ENCODE measurements at places on chromosomes 1 and 21. TPM values are rescaled to one million over a fixed set of nuclear protein-coding genes. Genes with fewer than 3 reads are reported as not detected.
A peak's percentile ranks its signal among the peaks of the same experiment; 100 is the strongest.

Gene LRRIQ3
- 1.5 TPM for total RNA-seq

Gene LCE2B
- total RNA-seq, result not detected

DNA sequence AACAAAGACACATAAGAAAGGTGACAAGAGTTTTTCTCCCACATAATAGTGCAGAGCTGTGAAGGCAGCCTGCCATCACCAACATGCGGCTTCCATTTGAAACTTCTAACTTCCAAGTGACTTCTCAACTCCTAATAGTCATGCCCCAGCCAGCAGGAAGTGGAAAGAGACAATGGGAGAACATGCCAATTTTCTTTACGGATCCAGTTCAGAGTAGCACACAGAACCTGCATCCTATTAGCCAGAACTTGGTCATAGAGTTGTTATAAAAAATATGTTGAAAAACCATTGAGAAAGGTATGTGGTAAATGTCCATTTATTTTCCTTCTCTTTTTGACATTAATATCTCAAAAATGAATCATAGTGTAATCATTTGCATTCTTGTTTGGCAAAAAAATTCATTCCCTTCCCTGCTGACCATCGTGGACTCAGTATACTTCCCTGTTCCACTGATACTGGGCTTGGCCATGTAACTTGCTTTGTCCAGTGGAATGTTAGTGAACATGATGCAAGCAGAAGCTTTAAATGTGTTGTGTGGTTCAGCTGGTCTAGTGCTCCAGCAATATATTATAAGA is 197.4 kb downstream of the SEC16B start:
- ATAC-seq, result no peak

- ATAC-seq, result no peak
These were observed 707 bp upstream of the GPR153 start for GRCh38 chr1:6261615-6261995.

- ATAC-seq, result no peak
These were observed 73.5 kb downstream of the SIK1 start for GRCh38 chr21:43353282-43354025.

DNA sequence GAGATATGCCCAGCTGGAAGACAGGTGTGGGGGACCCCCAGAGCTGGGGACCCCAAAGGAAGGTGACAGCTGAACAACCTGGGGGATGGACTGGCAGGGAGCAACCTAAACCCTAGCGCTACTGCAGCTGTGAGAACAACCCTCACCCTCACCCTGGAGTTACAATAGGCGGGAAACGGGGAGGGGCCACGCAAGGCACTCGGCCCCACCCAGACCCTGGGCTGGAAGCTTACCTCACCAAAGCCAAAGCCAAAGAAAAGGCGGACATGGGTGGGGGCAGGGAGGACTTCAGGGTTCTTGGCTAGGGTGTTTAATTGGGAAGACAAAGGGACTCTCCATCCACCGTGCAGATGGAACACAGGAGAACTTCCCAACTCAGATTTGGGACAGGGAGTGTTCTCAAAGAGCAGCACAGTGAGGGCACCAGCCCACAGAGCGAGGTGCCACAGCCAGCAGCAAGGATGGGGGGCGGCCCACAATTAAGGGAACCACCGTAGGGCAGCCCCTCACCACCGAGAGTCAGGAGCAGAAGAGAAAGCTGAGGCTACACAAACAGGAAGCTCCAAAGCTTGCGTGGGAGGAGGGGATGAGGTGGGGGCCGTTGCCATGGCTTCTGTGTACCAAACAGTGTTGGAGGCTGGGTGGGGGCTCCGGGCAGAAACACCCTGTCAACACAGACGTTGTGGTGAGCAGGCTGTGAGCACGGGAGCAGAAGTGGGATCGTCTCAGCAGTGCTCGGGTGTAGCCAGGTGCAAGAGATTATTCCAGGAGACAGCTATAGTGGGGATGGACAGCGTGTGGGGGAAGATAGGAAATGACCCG is 1.9 kb downstream of the TAGLN2 start:
- ATAC-seq, result peak; percentile 41

- no peak for ATAC-seq
These were observed 3.5 kb upstream of the PIGV start for GRCh38 chr1:26784023-26784871.

DNA sequence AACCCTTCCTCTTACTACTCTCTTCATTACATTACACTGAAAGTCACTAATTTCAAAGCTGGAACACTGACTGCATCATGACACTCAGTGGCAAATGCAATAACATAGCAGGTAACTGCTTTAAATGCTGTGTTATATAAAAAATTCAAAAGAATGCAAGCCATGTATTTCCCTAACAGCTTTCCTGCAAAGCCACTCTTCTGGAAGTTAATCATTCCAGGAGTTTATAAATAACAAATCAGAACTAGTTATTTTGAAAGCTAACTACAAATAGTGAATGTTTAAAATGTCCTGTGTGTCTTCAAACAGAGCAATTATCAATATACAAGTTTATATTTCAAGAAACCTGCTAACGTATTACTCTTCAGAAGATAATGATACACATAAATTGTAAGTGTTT is 34.5 kb downstream of the DBT start:
- ATAC-seq, result no peak

DNA sequence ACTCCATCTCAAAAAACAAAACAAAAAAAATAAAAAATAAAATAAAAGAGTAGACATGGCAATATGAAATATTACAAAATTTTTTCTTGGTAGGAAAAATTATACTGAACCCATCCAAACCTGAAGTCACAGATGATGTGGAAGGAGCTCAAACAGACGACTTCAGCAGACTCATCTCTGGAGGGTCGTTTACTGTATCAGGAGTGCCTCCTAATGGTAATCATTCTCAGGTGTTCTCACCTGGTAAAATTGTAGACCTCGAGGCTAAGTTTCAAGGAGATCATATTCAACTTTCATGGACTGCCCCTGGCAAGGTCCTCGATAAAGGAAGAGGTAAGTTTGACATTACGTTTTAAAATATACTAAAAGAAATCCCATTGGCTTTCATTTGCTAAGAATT is 54.3 kb upstream of the SH3GLB1 start:
- no peak for ATAC-seq

DNA sequence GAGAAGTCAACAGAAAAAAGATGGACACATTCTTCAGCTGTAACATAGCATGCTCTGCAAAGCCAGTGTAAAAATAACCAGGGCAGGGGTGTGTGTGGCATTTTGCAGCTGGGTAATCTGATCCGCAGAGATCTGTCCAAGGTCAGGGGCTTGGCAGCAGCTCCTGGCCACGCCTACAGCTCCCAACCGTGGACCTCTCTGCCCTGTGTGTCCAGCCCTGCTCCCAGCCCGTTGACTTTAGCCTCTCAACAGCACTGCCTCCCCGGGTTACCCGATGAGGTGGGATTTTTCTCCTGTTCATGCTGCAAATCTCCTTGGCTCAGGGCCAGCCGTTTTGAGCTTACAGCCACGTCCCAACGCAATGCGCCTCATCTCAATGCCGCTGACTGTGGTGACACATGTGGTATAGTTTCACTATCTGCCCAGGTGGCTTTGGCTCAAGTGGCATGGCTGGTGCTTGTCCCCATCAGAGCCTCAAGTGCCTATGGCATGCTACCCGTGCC is 68.1 kb downstream of the VWA5B1 start:
- no peak for ATAC-seq
